ENCODE measurements at places on chromosomes 7 and 10. TPM values are rescaled to one million over a fixed set of nuclear protein-coding genes. Genes with fewer than 3 reads are reported as not detected.

Gene FLNC
- 9.4 TPM for total RNA-seq

Gene ADAM12
- total RNA-seq = 0.87 TPM

Gene ST8SIA6
- 2.3 TPM for total RNA-seq

Gene CCDC172
- total RNA-seq = 3.8 TPM

Gene UPK3B
- total RNA-seq = 3.0 TPM

Gene SPOCK2
- total RNA-seq = 3.6 TPM

Gene SLC26A3
- not detected for total RNA-seq

Gene AUTS2
- 57.1 TPM for total RNA-seq

Gene SYT15B
- total RNA-seq = 0.08 TPM

Gene PILRA
- total RNA-seq = 0.38 TPM

Gene PTPN20
- total RNA-seq = not detected

Gene SUGCT
- total RNA-seq = 5.6 TPM

Gene GPR141
- not detected for total RNA-seq

Gene DYNC1I1
- total RNA-seq = 0.82 TPM

Gene AQP1
- 0.28 TPM for total RNA-seq

Gene FAM25A
- not detected for total RNA-seq

Gene SPDYE5
- not detected for total RNA-seq

Gene BHLHA15
- 8.3 TPM for total RNA-seq

Gene DPP6
- not detected for total RNA-seq

Gene MUC12
- total RNA-seq = 3.8 TPM

Gene KLLN
- 0.62 TPM for total RNA-seq

Gene PAPOLB
- 0.42 TPM for total RNA-seq

Gene OR6V1
- total RNA-seq = not detected

Gene OR9A2
- total RNA-seq = 2.6 TPM

Gene DNAJC12
- total RNA-seq = 1.1 TPM

Gene RUFY2
- 9.3 TPM for total RNA-seq

Gene EVX1
- not detected for total RNA-seq

Gene GIMAP8
- total RNA-seq = not detected
